Esophagus squamous epithelium (tissue), 5 donors: ENCODE measurements at places on chromosomes 7 and 10. TPM values are rescaled to one million over a fixed set of nuclear protein-coding genes. Genes with fewer than 3 reads are reported as not detected.

DNA sequence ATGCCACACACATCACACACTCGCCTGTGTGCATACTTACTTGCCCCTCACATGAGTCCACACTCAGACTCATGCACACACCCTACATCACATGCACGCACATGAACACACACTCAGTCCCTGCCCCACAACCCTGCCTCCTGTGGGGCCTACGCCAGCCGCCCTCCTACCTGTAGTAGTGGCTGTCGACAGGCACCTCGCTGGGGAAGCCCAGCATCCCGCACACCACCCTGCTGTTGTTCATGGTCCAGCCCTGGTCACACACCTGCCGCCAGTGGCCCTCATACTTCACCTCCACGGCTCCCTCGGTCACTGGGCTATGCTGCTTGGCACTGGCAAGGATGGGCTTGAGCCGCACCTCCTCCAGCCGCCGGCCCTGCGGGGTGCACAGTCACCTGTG, 7.2 kb downstream of the LOXL4 start:
- H3K4me3 ChIP-seq, result no peak overlapping the region
- no peaks in the 10 kb centered on the region for H3K27me3 ChIP-seq
- H3K4me1 ChIP-seq, result no peaks in the 10 kb centered on the region
- no peaks in the 10 kb centered on the region for H3K36me3 ChIP-seq
- no peak for DNase-seq
- H3K27ac ChIP-seq, result no peak overlapping the region

DNA sequence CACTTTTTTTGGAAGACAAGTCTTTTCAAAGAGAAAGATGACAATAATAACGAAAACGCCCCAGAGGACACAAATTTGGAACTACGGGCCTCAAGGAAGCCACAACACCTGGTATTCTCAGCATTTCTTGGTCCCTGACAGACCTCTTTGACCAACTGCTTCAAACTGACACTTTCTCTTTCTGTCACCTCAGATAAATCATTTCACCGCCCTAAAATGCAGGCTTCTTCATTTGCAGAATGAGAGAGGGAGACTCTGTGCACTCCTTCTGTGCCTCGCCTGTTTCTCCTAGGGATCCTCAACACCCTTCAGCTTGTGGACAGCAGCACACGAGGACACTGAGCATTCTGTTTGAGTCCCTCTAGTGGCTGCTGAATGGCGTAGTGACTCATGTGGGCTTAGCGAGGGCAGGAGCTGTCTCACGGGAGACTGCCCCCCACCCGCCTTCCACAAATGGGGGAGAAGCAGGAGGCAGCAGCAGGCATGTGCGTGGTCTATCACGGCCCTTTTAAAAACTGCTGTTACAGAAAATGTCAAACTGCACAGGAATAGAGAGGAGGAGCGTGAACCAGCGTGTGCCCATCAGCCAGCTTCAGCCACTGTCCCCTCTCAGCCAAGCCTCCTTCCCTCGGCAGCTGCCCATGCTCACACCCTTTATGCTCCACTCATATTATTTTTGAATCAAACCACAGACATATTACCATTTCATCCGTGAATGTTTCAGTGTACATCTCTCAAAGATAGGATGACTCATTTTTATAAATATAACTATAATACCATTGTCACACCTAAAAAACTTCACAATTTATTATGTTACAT, 41.4 kb downstream of the GSDME start:
- no peaks in the 10 kb centered on the region for H3K36me3 ChIP-seq
- no peak overlapping the region for H3K27ac ChIP-seq
- no peaks in the 10 kb centered on the region for H3K4me1 ChIP-seq
- no peaks in the 10 kb centered on the region for H3K27me3 ChIP-seq

DNA sequence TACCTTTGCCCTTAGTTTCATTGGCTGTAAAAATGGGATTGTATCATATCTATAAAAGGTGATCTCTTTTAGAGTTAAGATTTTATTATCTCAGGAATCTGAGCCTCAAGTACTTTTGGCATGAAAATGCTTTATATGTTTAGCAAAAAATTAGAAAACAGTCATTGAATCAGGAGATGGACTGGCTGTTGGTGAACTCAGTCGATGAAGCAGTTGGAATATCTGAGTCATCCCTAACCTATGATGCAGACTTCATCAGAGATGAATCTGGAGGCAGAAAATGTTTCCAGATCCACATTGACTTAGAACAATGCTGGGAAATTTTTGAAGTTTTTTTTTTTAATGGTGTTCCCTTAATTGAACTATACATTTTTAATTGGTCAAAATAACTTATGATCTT, 228.5 kb downstream of the SLC25A13 start:
- no peaks in the 10 kb centered on the region for H3K4me1 ChIP-seq
- H3K27ac ChIP-seq, result no peak overlapping the region
- no peak for DNase-seq
- no peak overlapping the region for H3K4me3 ChIP-seq
- H3K27me3 ChIP-seq, result peaks cover 4% of the 10 kb centered on the region
- H3K36me3 ChIP-seq, result no peaks in the 10 kb centered on the region

The TRPV6 gene
- 0.79 TPM for total RNA-seq

The BPGM gene
- total RNA-seq, result 4.4 TPM
